Germinal center (tissue), 1 donor: ENCODE measurements at places on chromosomes 2 and 18.
A peak's percentile ranks its signal among the peaks of the same experiment; 100 is the strongest.

GRCh38 chr2:119693567-119693966 lies 14.6 kb downstream of the TMEM177 start:
- DNase-seq: no peak

DNA sequence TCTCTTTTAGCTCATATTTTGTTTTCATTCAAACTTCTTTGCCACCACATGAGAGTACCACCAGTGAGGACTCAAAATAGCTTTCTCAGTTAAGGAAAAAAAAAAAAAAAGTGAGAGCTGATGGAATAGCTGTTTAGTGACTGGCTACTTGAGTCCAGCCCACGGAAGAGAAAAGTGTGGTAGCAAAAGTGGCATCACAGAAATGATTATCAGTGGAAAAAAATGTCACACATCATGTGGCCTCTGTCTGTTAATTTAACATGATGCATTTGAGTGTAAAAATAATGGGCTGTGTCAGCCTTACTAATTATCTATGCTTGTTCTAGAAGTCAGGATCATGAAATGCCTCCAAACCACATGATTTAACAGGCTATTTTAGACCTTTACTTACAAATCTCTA lies 132.5 kb downstream of the UBE2E3 start:
- no peak for DNase-seq

DNA sequence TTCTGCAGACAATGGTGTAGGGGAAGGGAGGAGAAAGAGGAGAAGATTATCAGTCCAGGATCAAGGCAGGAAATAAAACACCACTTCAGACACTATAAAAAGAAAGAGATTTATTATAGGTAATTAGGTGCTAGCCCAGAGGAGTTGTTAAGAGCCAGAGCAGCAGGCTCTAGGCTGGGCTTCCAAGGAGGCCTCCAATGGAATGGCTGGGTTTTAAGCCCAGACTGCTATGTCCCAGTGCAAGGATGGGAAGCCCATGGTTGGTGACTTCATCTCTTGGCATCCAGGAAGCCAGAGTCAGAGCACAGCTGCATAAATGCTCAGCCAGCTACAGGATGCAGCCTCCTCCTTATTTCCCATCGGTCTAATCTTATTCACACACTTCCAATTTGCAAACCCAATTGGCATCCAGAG lies 95.6 kb downstream of the LAMA3 start:
- no peak for DNase-seq

- DNase-seq: no peak
Observed at GRCh38 chr18:2480536-2480935, 90.8 kb downstream of the METTL4 start.

- DNase-seq: no peak
Observed at GRCh38 chr2:231001921-231002320, 6.0 kb downstream of the SPATA3 start.

- DNase-seq: peak; percentile 89
Observed at GRCh38 chr2:24490690-24491541, at the start of gene NCOA1. TSS of gene NCOA1 (plus strand) at chr2:24491254. CDS start at chr2:24658678, 167,424 bp downstream.

DNA sequence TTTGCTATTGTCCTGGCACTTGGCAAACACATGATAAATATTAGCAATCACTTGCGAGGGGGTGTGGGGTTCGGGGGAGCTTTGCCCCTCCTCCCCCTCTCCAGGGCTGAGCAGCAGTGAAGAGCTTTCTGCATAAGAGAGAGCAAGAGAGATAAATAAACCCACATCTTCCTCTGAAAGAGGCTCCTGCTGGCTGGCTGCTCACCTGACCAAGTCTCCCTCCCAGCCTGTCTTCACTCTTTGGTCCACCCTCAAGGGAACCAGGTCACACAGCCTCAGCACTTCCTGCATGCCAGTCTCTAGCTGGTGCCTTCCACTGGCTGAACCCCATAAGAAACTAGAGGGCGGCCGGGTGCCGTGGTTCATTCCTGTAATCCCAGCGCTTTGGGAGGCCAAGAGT lies 18.5 kb upstream of the YWHAQ start:
- DNase-seq: no peak

- no peak for DNase-seq
Observed at GRCh38 chr2:109537565-109538222, 76.1 kb downstream of the SEPTIN10 start.

GRCh38 chr2:191276792-191277465 lies 31.7 kb downstream of the MYO1B start:
- no peak for DNase-seq

- DNase-seq: no peak
Observed at GRCh38 chr2:159200498-159200897, 86.0 kb downstream of the WDSUB1 start.

DNA sequence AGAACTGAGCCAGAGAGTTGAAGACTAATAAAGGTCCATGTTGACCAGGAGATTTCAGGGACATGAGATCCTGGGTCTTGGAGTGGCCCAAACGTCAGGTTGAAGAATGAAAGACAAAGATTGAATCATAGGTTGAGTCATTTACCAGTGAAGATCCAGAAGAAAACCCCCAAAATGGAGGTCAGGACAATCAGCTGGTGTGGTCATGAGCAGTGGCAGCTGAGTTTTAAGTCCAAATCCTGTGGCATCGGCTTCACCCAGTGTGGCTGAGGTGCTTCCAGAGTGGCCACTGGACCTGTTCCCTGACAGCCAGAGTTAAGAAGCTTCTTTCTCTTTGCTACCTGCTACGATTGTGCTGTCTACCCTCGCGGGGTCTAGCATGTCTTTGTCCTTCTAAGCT lies 234.0 kb downstream of the BCL2 start:
- DNase-seq: no peak

- DNase-seq: no peak
Observed at GRCh38 chr18:71598374-71598773, 945.8 kb downstream of the CBLN2 start.

DNA sequence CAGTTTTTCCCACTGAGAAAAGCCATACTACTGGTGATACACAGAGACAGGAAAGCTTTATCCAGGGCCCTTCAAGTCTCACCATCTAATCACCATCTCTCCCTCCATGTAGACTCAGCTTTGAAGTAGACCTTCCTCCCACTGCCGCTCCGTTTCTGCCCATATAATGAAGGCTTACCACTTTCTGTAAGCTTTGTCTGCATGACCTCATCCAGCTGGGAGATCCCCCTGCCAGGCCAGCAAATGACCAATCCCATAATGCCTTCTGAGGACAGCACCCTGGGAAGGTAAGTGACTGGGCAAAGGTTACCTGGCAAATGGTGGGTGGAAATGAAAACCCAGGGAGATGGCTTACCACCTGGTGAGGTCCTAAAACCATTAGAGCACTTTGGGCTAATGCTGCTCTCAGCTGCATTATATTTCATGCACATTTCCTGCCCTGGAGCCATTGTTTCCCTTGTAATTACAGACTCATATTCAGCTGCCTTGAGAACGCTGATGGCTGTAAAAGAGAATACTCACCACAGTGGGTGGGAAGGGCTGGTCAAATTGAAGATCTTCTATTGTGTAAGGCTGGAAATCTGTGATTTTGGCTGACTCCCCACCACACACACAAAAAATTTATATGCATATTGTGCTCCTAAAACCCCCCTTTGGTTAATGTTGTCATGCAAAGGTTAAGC lies 350.7 kb upstream of the SYT4 start:
- DNase-seq: no peak

GRCh38 chr2:99325384-99325783 lies 10.7 kb downstream of the TXNDC9 start:
- DNase-seq: no peak

DNA sequence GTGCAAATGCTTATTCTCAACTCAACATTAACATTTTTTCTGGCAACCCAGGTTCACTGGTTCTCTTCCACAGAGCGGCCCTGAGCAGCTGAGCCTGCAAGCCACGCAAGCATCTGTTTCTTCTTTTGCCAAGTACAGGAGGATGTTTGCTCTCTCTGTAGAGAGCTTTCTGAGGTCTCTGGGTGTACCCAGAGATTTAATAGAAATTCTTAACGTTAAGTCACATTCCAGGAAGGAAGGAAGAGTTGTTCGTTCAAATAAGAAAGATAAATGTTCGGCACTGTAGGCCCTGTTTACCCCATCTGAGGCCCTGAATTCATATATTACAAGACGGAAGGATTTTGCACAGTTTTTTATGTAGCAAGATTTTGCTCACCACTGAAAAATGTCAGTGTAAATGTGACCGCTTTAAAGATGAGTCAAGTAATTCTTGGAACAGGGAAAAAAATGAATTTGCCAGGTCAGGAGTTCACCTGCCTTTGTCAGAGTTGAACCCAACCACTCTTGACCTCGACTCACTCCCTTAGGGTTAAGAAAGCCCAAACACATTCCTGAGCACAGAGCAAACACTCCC lies 30.1 kb downstream of the KCTD18 start:
- DNase-seq: no peak

- no peak for DNase-seq
Observed at GRCh38 chr18:5884375-5884774, 10.9 kb downstream of the TMEM200C start.

GRCh38 chr18:61085761-61086160 lies 247.5 kb upstream of the CDH20 start:
- no peak for DNase-seq

DNA sequence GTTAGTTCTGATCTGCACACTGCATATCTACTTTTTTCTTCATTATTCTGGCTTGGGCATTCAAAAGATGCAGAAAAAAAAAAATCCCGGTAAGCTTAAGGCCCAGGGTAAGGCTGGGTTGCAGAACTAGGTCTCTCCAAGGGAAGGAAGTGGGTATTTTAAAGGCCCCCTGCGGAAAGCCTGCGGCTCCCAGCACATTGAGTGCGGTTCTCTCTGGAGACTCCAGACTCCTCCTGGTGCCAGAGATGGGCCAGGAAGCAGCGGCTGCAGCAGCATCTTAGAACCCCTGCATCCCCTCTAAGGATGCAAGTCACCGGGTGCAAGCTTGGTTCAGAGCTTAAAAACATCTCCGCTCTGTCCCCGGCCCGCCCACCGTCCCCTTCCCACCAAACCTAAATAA lies 49.5 kb downstream of the TGIF1 start:
- DNase-seq: no peak

DNA sequence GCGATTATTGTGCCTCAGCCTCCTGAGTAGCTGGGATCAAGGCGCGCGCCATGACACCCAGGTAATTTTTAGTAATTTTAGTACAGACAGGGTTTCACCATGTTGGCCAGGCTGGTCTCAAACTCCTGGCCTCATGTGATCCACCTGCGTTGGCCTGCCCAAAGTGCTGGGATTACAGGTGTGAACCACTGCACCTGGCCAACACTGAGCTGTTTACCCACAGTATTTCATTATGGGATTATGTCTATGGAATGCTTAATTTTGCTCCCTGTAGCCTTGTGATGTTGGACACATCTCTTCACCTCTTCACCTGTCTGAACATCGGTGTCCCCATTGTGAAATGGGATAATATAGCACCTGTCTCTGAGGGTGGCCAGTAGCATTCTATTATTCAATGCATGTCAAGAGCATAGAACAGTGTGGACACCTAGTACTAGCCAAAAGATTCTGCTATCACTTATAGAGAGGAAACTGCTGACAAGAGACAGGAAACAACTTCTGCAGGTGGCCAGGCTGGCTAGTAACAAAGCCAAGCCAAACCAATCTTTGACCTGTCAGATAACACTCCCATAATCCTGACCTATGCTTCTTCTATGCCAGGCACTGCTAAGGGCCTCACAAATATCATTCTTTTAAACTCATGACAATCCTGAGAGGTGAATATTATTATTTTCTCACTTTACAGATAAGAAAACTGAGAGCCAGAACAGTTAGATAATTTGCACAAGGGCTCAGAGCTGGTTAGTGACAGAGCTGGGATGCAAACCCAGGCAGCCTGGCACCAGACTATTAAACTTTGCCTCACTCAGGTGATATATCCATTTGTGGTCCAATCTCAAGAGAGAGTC lies 29.4 kb upstream of the REEP1 start:
- no peak for DNase-seq

- DNase-seq: no peak
Observed at GRCh38 chr2:82879803-82880202, 1579.3 kb downstream of the SUCLG1 start.

GRCh38 chr2:99139003-99139402 lies 2.5 kb upstream of the C2orf15 start:
- DNase-seq: no peak
